ENCODE measurements at places on chromosomes 6 and 20.

DNA sequence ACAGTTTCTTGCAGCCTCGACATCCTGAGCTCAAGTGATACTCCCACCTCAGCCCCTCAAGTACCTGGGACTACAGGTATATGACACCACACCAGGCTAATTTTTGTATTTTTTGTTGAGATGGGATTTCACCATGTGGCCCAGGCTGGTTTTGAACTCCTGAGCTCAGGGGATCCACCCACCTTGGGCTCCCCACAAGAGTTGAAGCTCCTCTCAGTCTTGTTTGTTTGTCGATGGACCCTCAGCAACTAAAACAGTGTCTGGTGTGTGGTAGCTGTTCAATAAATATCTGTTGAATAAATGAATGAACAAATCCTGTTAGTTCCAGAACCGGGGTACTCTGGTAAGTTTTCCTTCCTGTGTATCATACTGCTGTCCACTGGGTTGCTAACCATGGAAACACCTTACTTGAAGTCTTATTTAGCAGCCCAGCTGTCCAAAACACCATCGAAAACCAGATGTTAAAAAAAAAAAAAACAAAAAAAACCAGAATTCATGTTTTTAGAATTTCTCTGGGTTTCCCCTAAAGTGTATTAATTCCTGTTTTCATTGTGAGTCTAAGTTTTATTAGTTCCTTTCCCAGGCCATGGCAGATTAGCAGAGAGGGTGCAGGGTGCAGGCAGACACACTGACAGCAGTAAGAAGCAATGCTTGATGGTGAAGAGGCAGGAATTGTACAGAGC is 7.8 kb upstream of the EZR start:
- DNase-seq, result no peak

- DNase-seq, result no peak
Measured at GRCh38 chr6:152453421-152453820, 183.7 kb downstream of the SYNE1 start.

GRCh38 chr20:44020406-44021148 is 105.9 kb downstream of the TOX2 start:
- DNase-seq, result no peak

DNA sequence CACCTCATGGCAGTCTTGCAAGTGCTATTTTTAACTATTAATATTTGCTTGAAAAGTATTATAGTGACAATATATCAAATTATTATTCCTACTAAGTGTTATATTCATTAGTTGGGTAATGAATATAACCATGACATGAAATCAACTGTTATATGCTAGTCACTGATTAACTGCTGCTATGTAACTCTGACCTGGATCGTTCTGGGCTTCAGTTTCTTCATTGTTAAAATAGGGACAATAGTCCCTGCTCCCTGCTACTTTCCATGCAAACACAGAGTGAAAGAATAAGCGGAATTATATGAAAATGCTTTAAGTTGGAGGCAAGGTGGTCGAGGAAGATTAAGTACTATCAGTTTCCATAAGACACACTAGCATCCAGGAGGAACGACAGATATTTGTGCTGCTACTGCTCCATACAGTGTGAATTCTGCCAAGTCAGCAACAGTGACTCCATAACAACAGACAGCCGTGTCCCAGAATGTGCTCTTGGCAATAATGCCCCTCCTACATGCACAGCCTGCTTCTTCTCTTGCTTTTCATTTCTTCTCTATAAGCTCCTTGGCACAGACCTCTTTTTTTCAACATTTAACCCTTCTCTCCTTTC is 107.2 kb downstream of the CHD6 start:
- no peak for DNase-seq

GRCh38 chr20:33503564-33503963 is 13.7 kb downstream of the CBFA2T2 start:
- no peak for DNase-seq

DNA sequence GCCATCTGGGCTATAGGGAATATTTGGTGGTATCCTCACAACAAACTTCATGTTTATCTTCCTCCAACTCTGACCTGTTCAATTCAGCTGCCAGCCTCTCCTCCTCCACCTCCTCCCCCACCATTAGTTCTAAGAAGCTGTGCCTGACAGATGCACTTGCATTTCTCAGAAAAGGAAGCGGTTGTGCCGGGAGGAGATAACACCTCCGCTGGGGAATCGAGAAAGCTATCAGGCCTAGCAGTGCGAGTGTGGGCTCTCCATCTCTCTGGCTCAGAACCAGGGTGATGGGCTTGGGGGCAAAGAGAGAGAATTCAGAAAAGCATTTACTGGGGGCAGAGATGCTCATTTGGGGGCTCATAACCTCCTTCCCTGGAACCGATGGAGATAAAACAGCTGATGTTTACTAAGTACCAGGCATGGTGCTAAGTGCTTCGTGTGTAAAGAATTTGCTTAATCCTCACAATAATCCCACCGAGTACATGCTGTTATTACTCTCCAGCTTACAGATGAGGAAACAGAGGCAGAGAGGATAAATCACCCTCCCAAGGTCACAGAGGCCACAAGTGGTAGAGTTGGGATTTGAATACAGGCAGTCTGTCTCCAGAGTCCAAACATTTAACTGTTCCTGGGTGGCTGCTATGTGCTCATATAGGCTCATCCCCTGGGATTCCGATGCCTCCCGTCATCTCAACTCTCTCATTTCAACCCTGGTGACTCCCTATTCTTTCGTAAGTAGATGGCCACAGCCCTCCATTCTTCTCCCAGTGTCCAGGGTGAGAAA is 38.3 kb downstream of the COX4I2 start:
- peak; percentile 18 for DNase-seq

- DNase-seq, result no peak
Measured at GRCh38 chr20:11032611-11033010, 358.8 kb upstream of the JAG1 start.

DNA sequence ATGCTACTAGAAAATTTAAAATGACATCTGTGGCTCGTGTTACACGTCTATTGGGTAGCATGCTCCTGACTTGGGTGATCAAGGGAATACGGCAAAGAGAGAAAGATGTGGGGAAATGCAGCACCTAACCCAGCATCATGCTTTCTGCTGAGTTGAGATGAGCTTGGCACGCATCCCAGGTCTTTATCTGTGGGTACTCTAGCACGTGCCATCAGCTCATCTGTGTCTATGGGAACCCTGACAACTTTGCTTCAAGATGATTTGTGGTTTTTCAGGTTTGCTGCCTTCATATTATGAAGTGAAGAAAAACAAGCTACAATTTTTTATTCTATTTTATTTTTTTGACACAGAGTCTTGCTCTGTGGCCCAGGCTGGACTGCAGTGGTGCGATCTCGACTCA is 21.0 kb downstream of the RNASET2 start:
- no peak for DNase-seq

DNA sequence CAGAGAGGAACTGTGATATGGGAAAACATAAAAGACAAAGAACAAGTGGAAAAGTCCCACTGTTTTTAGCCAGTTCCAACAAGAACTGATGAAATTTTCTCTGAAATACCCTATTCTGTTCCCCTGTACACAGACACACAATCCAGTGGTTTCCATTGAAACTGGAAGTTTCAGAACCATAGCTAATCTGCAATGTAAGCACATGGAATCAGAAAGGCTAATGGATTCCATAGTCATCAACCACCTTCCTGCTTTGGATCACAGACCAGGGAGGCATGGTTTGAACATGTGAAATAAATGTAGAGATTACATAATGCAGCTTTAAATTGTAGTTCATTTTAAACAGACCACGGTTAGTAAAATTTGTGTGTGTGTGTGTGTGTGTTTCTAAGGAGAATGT is 242.1 kb downstream of the GJA1 start:
- DNase-seq, result no peak

- peak; percentile 69 for DNase-seq
Measured at GRCh38 chr20:50982363-50982762, 23.7 kb downstream of the MOCS3 start.

DNA sequence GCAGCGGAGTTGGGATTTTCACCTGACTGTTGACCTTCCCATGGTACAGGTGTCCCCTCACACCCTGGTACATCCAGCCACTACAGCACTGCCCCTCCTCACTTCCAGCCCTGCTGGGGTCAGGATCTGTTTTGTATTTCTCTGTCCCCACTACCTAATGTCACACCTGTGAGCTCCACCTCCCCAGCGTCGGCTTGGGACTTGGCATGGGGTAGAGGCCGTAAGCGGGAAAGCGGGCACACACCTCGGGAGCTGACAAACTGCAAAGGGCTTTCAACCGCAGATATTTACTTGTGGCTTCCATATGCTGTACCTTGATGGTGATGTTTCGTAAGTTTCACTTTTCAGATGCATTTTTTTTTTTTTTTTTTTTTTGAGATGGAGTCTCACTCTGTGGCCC is 5.4 kb upstream of the CCN5 start:
- no peak for DNase-seq

DNA sequence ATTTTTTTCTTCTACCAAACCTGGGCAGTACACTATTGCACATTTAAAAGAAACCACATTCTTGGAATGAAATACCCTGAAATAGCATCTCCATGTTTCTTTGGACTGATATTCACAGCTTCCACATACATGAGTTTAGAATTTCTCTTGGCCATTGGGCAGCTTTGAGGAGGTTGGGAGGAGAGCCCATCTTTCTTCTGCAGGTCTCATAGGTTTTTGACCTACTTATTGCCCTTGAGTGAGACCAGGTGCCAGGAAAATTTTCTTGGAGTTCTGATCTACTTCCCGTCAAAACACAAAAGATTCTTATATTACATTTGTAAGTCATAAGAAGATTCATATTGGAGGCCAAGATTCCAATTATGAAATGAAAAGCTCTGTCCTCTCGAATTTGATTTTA is 212.0 kb downstream of the IBTK start:
- DNase-seq, result no peak

DNA sequence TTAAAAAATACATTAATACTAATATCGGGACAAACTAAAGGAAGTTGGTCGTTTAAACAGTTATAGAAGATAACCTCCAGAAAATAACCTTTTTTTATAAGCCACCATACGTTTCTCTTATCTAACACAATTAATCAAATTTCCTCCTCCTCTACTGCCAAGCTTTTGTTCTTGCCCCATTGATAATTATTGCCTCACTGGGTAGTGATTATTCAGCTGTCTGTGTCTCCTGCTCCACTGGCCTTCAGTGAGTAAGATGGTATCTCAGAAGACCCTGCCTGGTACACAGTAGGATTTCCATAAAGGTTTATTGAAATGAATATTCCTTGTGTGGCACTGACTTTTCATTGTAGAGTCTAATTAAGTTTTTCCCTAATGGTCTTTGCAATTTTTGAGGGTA is 165.5 kb upstream of the SCGN start:
- DNase-seq, result no peak

- no peak for DNase-seq
Measured at GRCh38 chr6:11151488-11151887, 40.0 kb upstream of the ERVFRD-1 start.

DNA sequence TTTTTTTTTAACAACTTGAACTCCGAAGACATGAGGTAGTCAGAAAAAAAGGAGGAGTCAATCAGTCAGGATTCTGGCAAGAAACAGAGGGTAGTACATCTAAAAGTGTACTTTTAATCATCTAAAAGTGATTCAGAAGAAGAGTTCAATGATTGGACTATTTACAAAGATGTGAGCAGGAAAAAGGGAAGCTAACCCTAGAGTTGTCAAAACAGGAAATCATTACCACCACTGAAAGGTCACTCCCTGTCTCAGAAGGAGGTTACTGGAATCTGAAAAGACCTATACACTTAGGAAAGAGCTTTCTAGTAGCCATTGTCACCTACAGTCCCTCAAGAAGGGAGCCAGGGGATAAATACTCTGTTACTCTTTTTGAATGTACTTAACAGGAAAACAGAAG is 16.7 kb upstream of the LMBRD1 start:
- DNase-seq, result no peak

DNA sequence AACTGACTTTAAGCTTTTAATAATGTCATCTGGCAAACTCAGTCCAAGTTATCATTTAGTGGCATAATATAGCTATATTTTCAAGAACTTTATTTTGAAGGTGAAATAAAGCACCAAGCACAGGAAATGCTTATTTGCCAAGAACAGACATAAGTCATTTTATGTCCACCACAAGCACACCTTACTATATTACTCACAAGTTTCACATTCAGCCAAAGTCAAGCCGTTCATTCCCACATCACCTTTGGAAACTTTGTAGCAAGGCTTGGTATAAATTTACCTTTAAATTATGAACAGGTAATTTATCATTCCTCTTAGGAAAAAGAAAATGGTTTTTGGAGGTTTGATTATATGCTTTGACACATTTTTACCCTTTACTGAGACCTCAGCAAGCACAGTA is 236.8 kb upstream of the FKBP1C start:
- DNase-seq, result no peak

DNA sequence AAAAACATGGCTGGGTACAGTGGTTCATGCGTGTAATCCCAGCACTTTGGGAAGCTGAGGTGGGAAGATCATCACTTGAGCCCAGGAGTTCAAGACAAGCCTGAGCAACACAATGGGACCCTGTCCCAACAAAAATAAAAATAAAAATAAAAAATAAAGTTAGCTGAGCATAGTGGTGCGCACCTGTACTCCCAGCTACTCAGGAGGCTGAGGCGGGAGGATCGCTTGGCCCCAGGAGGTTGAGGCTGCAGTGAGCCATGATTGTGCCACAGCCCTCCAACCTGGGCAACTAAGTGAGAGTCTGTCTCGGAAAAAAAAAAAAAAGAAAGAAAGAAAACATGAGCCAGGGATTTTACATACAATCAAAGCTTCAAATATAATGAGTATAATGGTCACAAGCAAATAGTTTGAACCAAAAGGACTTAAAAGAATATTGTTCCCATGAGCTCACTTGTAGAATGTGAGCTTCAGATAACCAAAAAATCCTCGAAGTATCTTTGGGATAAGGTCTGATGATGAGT is 31.1 kb downstream of the RANBP9 start:
- DNase-seq, result no peak

GRCh38 chr6:45513213-45513618 is 135.5 kb upstream of the SUPT3H start:
- DNase-seq, result no peak

DNA sequence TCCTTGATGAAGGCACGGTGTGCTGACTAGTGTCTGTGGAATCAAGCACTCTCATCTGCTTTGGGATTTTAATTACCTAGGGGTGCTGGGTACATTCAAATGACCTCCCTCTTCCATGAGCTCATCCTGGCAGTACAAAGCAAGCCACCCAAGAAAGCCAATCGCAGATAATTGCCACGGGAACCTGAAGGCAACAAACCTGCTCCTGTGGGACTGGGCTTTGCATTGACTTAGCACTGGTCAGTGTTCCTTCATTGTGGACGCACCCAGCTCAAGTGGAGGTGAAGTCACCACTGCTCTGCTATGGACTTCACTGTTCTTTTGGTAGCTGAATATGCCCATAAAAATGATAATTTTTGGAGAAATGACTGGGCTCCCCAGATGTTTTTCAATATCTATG is 261.6 kb upstream of the FERMT1 start:
- no peak for DNase-seq

- DNase-seq, result no peak
Measured at GRCh38 chr6:39964530-39964929, 30.3 kb upstream of the MOCS1 start.
